NCI-H446 (cell line): ENCODE measurements at places on chromosomes 12 and 14.
A peak's percentile ranks its signal among the peaks of the same experiment; 100 is the strongest.

GRCh38 chr12:81296556-81297305 is 218.9 kb downstream of the ACSS3 start:
- DNase-seq, result peak; percentile 3

GRCh38 chr14:78857974-78858373 is 687.8 kb downstream of the NRXN3 start:
- no peak for DNase-seq

DNA sequence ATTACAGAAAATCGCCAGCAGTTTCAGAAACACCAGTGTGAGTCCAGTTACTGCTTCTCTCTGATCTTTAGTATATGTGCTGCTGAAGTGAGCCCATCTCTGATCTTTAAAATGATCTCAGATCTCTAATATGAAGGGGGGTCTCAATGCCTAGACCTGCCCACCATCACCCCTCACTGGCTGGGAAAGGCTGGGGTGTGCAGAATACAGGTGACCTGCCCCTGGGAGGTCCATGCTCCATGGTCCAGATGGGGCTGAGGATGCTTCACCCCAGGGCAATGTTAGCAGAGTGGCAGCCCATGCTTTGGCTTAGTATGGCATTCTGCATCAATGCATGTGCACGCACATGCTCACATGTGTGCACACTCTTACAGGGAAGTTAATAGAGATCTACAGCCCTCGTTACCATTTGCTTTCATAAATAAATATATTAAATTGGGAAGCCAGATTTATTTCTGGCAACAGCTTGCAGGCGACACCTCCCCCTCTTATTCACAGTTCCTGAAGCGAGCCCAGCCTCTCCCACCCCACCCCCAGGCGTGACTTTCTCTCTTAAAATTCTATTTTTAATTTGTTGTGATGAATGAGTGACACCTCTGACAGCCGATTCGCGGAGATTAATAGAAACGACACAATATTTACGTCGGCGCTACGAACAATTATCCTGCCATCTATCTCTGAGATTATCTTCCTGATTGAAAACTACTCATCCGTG is 104.7 kb upstream of the ESRRB start:
- no peak for DNase-seq

DNA sequence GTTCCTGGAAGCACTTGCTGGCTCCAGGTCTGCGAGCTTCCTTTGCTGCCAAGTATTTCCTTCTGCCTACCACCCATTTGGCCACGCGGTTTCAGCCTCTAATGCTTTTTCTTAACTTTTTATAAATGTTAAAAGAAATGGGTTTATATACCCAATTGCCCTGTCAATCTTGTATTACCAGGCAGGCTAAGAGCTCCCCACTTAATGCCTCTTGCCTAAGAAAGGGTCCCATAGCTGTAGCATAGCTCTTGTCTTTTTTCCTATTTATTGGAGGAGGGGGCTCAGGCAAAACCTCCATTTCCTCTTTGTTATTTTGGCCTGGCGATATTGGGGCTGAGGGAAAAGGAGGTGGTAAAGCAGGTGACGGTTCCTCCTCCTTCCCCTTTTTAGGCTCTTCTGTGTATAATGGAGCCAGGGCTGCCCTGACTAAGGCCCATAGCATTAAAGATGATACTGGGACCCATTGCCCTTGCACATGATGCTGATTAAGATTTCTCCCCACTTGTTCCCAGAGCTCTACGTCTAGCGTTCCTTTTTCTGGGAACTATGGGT is 21.6 kb upstream of the BLTP3B start:
- DNase-seq, result no peak

GRCh38 chr12:47383942-47384341 is 304.2 kb upstream of the AMIGO2 start:
- DNase-seq, result no peak

- DNase-seq, result no peak
Measured at GRCh38 chr12:60926256-60926655, 1330.4 kb downstream of the SLC16A7 start.

DNA sequence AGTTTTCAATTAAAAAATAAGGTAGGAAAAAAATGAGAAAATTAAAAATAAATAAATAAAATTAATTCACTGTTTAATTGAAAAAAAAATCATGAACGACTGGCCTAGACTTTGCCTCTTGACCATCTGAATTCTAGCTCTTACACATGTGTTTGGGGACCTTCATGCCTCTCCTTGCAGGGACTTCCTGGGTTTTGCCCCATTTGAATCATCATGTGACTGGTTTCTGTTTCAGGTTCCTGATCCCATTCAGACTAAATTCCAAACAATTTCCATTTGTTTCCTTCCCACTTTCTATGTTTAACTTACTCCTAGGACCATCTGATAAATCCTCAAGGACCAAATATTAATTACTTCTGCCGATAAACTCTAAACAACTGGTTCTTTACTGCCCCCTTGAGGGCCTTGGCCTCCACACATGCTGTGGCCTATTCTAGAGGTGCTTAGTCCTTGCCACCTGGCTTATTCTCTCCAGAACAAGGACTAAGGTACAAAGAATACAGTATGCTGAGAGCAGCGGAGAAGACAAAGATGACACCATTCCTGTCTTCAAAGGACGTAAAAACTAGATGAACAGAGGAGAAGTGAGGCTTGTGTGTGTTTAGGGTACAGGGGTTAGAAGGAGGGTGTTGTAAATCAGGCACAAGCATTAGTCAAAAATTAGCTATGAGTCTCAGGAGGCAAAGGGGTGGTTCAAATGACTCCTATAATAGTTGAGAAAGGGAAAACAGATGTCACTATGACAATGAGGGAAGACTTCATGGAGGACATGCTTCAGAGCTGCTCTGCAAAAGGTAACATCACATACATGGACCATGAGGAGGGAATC is 125.8 kb upstream of the AVPR1A start:
- peak; percentile 9 for DNase-seq

DNA sequence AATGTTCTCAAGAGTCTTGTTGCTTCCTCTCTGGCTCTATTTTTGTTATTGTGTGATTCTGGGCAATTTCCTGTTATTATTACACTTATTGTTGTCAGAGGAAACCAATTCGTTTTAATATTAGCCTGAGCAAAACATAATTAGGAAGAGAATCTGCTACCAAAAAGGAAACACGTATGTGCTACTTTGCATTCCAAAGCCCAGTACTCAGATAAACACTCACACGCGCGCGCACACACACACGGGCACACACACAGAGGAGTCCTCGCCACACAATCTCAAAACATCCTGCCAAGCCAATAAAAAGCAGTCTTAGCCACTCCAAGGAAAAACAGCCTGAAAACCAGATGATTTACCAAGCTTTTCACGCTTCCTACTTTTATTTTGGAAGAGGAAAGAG is 400.7 kb downstream of the NUAK1 start:
- no peak for DNase-seq

GRCh38 chr12:64894827-64895475 is 70.5 kb downstream of the TBC1D30 start:
- DNase-seq, result no peak
